ENCODE measurements at places on chromosomes 2 and 18. TPM values are rescaled to one million over a fixed set of nuclear protein-coding genes. Genes with fewer than 3 reads are reported as not detected.

The GCG gene
- total RNA-seq: not detected

GRCh38 chr2:104888489-104889258 is 34.8 kb downstream of the POU3F3 start:
- no peak for DNase-seq

DNA sequence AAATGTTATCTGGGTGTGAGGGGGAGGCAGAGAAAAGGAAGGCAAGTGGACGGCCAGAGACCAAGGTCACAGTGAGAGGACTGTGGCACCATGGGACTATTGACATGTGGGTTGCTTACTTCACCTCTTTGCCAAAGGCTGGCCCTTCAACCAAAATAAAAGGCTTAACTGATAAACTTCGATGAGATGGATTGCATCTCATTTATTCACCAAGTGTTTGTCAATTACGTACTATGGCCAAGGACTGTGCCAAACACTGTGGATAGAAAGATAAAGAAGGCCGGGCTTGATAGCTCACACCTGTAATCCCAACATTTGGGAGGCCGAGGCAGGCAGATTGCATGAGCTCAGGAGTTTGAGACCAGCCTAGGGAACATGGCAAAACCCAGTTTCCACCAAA is 98.7 kb upstream of the CCBE1 start:
- no peak for DNase-seq

GRCh38 chr18:11654736-11655605 is 34.1 kb upstream of the GNAL start:
- DNase-seq: peak; percentile 68

DNA sequence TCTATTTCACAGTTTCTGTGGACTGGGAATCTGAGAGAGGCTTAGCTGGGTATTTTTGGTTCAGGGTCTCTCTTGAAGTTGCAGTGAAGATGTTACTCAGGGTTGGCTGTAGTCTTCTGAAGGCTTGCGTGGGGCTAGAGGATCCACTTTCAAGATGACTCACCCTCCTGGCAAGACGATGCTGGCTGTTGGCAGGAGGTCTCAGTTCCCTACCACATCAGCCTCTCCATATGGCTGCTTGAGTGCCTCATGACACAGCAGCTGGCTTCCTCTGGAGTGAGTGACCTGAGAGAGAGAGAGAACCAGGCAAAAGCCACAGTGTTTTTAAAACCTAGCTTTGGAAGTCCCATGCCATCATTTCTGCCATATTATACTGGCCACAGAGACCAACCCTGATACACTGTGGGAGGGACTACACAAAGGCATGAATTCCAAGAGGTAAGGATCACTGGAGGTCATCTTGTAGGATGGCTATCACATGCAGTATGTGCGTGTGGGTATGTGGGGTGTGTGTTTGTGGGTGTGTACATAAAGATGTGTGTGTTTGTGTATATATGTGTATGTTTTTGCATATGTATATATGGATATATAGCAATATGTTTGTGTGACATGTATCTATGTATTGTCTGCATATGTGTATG is 25.1 kb downstream of the DNPEP start:
- peak; percentile 64 for DNase-seq

- no peak for DNase-seq
Observed at GRCh38 chr2:10811517-10811916, 1.1 kb downstream of the PDIA6 start.

DNA sequence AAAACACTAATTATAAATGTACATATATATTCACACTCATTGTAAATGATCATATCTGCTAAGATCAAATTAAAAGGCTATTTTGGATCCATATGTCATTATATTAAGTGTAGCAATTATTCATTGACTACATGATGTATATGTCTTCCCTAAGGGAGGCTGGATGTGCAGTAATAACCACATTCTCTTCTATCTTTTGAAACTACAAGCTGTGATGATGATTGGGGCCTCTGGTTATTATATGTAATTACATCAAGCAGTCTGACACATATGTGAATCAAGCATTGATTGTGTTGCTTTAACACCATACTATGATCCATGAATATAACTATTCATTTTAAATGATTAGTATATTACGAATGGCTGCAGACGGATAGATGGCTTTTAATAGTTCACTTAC is 1973.4 kb downstream of the SUCLG1 start:
- no peak for DNase-seq

DNA sequence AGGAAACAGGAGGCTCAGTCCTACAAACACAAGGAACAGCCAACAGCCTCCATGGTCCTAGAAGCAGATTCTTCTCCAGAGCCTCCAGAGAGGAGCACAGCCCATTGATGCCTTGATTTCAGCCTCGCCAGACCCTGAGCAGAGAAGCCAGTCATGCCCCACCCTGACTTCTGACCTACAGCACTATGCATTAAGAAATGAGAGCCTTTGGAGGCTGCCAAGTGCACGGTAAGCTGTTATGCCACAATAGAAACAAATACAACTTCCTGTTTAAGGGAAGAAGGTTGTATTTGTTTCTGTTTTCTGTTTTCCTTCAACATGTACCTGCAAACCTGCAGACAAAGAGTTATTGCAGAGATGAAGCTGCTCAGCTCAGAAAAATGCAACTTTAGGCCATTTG is 181.3 kb upstream of the AGAP1 start:
- DNase-seq: no peak

All from left ventricle myocardium superior (tissue), 1 donor.